ENCODE measurements at places on chromosomes 7 and 10.

DNA sequence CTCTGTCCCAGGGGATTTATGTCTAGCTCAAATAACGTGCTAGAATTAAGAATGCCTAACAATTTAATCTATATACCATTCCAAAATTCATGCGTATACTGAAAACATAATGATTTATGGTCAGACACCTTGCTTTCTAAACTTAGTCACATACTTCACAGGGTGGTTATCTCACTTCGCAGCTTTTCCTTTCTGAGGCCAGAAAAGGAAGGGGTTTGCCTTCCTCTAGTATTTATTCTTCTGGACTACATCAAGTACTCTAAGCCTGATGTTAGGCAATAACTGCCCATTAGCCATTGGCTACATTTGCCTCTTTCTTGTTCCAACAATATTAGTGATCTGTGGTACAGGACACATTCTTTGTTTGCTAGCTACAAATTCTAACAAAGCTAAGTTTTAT, 72.6 kb upstream of the FHIP2A start:
- peak; percentile 6 for DNase-seq

DNA sequence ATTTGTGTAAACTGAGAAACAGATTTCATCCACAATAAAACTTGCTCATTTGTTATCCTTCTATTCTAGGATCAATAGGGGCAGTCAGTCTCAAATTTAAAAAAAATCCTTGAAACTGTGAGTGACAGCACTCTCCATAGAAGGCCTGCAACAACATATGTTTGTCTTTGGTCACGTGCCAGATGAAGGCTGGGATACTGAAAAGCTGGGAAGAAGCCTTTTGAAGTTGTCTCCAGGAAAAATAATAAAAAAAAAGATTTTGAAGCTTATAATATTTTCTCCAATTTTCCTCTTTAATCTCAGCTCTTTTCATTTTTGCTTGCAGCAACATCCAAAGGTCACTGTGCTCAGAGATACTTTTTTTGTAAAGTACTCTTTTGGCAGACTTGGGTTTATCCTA, 128.6 kb upstream of the SLC26A5 start:
- DNase-seq: no peak

GRCh38 chr10:75773231-75773780, 341.9 kb downstream of the LRMDA start:
- peak; percentile 68 for DNase-seq

- DNase-seq: no peak
Observed at GRCh38 chr7:5423306-5423975, at the start of gene TNRC18. TSS of gene TNRC18 (minus strand) at chr7:5423834. CDS start at chr7:5421246, 2,588 bp downstream.

DNA sequence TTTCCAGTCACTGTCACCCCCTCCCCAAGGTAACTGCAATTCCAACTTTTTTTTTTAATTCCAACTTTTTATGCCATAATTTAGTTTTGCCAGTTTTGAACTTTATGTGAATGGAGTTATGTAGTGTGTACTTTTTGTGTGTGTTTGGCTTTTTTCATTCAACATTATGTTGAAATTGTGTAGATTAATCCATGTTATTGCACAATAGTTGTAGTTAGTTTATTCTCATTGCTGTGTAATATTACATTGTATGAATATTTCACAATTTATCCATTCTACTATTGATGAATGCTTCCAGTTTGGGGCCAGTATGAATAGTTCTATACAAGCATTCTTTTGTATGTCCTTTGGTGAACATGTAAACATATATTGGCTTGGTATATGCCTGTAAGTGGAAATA, 32.5 kb downstream of the MXI1 start:
- DNase-seq: peak; percentile 23

GRCh38 chr10:3886641-3887251, 101.7 kb upstream of the KLF6 start:
- DNase-seq: peak; percentile 94

DNA sequence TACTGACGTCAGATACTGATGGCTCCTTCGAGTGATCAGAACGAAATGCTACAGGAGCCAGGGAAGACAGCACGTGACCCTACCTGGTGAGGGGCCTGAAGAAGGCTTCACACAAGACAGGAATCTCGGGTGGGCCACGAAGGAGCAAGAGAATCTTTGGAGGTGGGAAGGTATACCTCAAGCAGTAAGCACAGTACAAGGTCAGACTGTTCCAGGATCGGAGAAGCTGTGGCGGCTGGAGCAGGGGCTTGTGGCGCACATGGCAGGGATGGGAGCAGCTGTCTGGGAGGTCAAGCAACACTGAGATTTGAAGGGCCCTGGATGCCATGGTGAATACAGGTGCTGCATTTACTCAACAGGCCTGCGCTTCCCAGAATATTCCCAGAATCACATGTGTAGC, 45.4 kb downstream of the C10orf143 start:
- no peak for DNase-seq

GRCh38 chr7:92639213-92639896, 49.2 kb upstream of the FAM133B start:
- no peak for DNase-seq

DNA sequence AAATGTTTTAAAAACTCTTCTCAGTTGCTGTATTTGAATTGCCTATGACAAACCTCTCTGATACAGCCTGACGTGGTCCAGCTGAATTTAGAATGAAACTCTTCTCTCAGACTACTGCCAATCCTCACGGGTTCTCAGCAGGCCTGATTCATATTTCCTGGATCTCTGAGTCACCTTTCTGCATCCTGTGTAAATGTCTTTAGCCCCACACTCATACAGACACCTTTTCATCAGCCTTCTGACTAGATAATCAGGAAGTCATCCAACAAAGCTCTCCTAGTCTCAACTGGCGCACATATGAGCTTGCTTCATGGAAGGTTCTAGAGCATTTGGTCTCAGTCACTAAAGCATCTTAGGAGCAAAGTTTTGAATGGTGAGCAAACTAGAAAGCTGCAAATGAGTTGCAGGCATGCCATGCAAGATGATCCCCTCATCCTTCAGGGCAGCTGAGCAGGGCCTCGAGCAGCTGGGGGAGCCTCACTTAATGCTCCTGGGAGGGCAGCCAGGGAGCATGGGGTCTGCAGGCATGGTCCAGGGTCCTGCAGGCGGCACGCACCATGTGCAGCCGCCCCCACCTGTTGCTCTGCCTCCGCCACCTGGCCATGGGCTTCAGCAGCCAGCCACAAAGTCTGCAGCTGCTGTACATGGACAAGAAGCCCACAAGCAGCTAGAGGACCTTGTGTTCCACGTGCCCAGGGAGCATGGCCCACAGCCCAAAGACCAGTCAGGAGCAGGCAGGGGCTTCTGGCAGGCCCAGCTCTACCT, 182.8 kb downstream of the ARHGAP12 start:
- DNase-seq: peak; percentile 80

DNA sequence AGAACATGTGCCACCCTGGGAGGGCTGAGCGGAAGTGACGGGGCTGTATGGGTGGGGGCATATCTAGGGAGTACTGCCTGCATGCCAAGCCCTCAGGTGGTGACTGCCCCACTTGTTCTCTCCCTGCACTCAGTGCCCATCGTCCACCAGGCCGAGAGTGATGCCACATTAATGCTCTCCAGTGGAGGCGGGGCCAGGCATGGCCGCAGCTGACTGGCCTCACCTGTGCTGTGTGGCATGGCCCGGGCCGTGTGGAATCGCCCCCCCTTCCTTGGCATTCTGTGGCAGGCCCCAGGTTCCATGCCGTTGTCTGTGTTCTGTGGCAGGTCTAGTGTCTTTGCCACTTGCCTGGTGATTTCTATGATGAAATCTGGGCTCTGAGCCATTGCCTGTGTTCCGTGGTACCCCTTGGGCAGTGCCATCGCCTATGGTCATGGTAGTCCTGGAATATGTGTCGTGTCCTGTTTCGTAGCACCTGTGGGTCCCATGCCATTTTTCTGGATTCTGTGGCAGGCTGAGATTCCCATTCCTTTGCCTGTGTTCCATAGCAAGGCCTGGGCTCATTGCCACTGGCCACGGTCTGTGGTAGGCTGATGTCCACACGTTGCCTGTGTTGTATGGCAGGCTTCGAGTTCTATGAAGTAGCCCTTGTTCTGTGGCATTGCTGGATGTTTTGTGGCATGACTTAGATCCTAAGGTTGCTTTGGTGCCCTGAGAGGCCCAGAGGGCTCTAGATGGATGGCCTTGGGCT, 8.9 kb downstream of the FLNC start:
- no peak for DNase-seq

DNA sequence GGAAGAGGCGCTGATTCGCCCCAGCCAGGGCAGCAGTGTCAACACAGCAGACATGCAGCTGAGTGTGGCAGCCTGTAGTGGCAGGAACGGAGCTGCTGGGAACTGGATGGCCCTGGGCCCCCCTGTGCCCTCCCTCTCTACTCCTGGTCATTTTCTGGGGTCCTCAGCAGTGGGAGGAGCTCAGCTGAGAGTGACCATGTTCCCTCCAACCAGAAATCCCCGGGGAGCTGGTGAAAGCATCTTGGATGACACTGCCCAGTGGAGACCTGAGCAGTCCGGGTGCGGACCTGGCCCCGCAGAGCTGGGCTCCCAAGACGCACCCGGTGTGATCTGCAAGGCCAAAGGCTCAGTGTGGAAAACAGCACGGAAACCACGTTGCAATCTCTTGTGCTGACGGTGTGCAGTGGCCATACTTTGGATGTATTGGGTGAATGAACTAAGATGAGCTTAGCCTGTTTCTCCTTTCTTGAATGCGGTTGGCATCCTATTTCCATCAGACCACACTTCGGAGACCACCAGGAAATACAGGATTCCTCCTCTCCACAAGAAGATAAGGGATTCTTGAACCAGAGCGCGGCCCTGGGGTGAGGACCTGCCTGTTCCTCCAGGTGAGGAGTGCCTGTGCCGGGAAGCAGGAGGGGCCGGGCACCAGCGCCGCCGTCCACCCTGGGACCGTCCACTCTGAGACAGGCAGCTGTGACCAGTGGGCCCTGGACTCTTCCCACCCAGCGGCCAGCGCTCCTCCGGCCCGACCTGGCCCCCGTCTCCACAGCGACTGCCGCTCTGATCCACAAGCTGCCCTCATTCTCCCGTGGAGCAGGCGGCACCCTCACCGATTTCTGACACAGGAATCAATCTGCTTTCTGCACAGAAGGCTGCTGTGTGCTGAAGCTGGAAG, 93.5 kb upstream of the DIP2C start:
- no peak for DNase-seq

- DNase-seq: no peak
Observed at GRCh38 chr10:126880926-126881325, 24.3 kb upstream of the DOCK1 start.
